ENCODE measurements at places on chromosomes 13 and 19.

DNA sequence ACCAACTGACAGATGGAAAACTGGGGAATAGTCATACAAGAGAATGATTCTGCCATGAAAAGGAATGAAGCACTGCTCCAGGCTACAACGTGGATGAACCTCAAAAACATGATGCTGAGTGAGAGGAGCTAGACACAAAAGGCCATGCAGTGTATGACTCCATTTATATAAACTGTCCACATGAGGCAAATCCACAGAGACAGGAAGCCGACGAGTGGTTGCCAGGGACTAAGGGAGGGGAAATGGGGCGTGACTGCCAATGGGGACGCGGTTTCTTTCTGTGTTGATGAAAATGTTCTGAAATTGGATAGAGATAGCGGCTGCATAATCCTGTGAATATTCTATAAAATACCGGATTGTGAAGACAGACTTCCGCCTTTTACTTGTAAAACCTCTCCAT, 10.2 kb downstream of the SMIM7 start:
- no peak for DNase-seq

DNA sequence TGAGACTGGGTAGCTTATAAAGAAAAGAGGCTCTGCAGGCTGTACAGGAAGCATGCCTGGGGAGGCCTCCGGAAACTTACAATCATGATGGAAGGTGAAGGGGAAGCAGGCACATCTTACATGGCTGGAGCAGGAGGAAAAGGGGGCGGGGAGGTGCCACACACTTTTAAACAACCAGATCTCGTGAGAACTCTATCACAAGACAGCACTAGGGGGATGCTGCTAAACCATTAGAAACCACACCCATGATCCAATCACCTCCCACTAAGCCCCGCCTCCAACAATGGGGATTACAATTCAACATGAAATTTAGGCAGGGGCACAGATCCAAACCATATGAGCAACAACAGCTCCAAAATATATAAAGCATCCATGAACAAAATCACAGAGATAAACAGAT, 46.5 kb upstream of the GTF2F2 start:
- DNase-seq: no peak

DNA sequence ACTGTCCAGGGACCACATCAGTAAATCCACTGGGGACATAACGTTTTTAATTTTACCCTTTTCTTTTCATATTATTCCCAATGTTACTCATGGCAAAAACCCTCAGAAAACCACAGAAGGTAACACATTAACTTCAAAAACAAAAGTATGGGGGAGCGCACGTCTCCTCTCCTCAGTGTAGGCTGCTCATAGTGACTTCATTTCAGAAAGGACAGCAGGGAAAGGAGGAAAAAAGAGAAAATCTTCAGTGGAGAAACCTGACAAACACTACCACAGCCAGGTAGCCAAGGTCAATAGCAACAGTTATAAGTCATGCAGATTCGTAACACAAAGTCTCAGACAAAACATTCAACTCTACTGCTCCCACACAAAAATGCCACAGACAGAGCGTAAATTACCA, 21.4 kb downstream of the DZIP1 start:
- no peak for DNase-seq

DNA sequence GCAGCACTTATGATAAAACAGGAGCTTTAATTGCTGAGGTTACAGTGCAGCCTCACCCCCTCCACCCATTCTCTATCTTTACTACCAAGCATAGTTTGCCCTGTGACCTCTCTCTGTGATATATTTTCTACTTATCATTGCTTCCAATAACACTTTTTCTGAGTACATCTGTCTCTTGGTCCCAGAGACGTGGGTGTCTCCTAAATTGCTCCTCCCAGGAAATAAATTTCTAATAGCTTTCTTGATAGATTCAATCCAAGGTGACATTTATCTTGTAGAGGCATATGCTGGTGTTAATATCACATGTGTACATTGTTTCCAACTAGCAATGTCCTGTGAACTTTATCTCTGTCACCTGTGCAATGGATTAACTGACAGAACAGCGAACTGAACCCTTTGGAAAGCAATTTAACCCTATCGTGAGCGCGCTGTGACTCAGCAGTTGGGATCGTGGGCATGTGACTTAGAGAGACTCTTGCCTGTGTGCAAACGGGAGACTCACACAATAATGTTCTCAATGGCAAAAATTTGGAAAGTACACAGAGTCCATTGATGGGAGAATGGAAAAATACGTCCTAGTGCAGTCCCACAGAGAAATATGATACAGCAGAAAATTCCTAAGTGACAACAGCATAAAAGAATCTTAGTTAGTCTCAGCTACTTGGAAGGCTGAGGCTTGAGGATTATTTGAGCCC, 7.0 kb upstream of the MAP2K2 start:
- no peak for DNase-seq

DNA sequence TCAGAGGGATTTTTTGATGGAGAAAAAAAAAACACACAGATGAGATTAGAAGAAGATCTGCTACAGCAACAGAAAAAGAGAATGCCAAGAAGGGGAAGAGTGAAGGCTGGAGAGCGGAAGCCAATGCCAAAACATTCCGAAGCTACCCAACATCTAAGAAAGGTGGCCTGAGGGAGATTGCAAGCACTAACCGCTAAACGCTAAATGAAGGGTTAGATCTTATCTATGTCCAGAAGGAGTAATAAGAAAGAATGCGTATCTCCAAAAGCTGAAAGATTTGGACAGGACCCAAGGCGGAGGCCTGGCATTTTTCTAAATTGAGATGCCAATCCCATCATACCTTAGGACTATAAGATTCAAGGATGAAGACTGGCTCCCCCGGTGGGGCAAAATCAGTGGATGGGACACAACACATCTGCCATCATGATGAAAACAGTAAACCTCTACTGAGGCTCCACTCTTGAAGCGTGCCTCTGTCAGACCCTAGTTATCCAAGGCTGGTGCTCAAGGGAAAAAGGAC, 15.6 kb upstream of the HMGB1 start:
- DNase-seq: no peak
